ENCODE measurements at places on chromosomes 3 and 15.

DNA sequence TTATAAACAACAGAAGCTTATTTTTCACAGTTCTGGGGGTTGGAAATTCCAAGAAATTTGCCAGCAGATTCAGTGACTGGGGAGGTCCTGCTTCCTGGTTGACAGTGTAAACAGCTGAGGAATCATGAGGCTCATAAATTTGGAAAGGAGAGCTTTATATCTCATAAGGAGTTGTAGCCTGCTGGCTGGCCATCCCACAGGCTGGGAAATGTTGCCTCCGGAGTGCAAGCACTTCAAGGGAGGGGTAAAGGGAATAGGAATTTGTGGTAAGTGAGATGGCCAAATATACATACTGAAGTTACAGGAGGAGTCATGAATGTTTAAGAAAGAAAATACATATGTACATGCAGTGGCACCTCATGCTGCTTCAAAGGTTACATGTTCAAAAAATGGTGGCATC lies 217.2 kb upstream of the CBLB start:
- peaks cover 6% of the 10 kb centered on the region for H3K4me1 ChIP-seq
- H3K27me3 ChIP-seq: no peaks in the 10 kb centered on the region
- no peak overlapping the region for H3K27ac ChIP-seq
- DNase-seq: no peak

DNA sequence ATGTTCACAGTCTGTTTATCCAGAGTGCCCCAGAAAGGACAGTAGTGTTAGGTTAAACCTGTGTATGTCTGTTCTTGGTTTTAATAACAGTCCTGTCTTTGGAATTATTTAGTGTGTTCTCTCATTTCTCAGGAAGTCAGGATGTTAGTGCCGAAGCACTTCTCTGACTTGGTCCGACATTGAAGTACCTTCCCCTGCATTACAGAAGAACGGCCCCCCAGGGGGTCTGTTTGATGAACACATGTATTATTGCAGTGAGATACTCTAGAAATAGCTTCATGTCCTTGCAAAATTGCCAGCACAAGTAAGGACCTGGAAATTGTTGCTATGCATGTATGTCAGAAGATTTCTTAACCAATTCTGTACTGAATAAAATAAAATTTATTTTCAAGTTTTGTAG lies 110.9 kb downstream of the IGF1R start:
- H3K27me3 ChIP-seq: no peaks in the 10 kb centered on the region
- H3K36me3 ChIP-seq: no peaks in the 10 kb centered on the region
- no peak for DNase-seq
- H3K27ac ChIP-seq: no peak overlapping the region

DNA sequence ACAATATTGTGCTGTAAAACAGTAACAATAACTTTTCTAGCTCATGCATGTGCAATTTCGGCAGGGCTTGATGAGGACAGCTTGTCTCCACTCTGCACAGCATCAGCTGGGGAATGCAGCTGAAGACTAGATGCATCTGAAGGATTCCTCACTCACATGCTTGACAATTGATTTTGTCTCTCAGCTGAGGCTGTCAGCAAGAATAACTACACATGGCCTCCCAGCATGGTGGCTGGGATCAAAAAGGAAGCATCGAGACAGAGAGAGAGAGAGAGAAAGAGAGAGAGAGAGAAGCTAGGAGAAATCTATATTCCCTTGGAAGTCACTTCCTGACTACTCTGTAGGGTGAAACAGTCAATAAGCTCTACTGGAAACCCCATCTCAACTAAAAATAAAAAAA lies 487.1 kb downstream of the PLOD2 start:
- H3K27me3 ChIP-seq: no peaks in the 10 kb centered on the region
- no peak for DNase-seq
- H3K4me1 ChIP-seq: peaks cover 22% of the 10 kb centered on the region
- H3K27ac ChIP-seq: peak overlapping the region; percentile 87
- H3K4me3 ChIP-seq: no peak overlapping the region
- no peaks in the 10 kb centered on the region for H3K36me3 ChIP-seq

DNA sequence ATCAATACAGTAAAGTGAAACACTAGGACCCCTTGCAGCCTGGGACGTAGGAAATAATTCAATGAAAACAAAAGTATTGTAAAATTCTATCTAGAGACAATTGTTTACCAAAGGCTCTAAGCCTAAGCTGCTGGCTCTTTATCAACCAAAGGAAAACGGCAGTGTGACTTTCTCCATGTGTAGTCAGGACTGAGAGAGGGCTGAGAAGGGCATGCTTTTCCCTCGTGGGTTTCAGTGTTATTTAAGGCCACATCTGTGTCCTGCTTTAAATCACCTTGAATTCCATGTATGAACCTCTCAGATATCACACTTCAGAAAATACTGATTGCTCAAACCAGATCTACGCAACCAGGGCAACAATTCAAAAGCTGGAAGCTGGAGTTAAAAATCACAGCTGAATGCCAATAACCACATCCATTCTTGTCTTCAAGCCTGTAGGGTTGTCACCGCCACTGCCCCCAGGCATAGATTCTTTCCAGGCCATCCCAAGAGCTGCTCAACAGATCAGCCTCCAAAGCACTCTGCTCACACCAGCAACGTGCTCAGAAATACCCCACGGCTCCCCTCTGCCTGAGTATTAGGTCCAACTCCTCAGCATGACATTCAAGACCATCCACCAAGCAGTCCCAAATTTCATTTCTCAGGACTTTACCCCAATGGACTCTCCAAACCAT lies 124.0 kb downstream of the SRGAP3 start:
- H3K4me3 ChIP-seq: no peak overlapping the region
- H3K27me3 ChIP-seq: no peaks in the 10 kb centered on the region
- H3K4me1 ChIP-seq: peaks cover 46% of the 10 kb centered on the region
- no peak for DNase-seq
- H3K27ac ChIP-seq: no peak overlapping the region
- peaks cover 6% of the 10 kb centered on the region for H3K36me3 ChIP-seq

DNA sequence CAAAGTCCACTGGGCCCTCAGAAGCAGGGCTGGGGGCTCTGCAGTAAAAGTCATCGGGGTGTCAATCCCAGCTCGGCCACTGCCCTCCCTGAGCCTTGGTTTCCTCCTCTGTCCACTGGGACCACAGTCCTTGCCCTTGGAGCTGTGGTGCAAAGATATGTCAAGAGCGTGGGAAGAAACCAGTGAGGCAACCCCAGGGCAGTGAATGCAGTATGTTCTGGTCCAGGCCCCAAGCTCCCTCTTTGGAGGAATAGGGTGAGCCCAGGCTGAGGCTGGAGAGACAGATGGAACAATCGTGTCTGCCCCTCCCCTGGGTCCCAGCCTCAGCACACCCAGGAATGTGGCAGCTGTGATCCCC lies 779 bp downstream of the GRIP2 start:
- peaks cover 41% of the 10 kb centered on the region for H3K4me1 ChIP-seq
- H3K27ac ChIP-seq: no peak overlapping the region
- H3K36me3 ChIP-seq: no peaks in the 10 kb centered on the region
- DNase-seq: no peak
- H3K27me3 ChIP-seq: peaks cover 4% of the 10 kb centered on the region
- H3K4me3 ChIP-seq: no peak overlapping the region

- H3K27me3 ChIP-seq: no peaks in the 10 kb centered on the region
- no peak for DNase-seq
- H3K27ac ChIP-seq: no peak overlapping the region
- H3K4me1 ChIP-seq: no peaks in the 10 kb centered on the region
Measured at GRCh38 chr15:19987389-19988048, 554.1 kb downstream of the GOLGA6L6 start.

GRCh38 chr3:185152410-185153170 lies at the start of gene C3orf70:
TSS of gene C3orf70 (minus strand) at chr3:185153060. CDS start at chr3:185152823, 237 bp downstream.
- H3K4me1 ChIP-seq: peaks cover 20% of the 10 kb centered on the region
- H3K4me3 ChIP-seq: peak within 1 kb of the TSS; percentile 92
- no peaks in the 10 kb centered on the region for H3K36me3 ChIP-seq
- H3K27me3 ChIP-seq: peaks cover 5% of the 10 kb centered on the region
- H3K27ac ChIP-seq: peak within 1 kb of the TSS; percentile 95

DNA sequence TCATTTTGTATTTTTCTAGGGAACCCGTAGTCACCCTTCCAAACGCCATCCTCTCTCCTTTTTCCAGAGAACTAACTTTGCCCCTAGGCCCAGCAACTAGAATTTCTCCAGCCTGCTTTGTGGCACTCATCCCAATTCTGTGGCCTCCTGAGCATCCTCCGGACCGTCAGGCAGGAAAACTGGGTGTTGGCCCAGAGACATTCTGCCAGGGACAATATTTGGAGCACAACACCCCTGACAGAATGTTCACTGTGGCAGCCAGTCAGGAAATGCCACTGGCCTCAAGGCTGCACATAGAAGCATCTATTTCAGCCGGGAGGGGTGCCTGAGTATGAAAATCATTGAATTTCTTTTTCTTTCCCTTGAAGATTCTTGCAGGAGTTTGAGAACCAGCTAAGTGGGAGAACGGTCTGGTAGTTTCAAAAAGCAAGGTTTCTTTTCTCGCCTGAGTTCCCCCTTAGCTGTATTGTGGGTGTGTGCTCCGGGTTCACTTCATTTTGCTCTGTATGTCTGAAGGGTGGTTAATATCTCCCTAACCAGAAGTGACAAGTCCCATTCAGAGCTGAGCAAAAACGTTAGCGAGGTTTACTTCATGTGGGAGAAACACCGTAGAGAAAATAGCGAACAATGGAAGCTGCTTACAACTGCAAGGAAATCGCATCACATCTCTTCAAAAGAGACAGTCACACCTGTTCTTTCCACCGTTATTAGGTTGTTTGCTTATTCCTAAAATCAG lies 108.1 kb upstream of the TPM1 start:
- H3K4me3 ChIP-seq: no peak overlapping the region
- H3K36me3 ChIP-seq: no peaks in the 10 kb centered on the region
- DNase-seq: no peak
- H3K4me1 ChIP-seq: no peaks in the 10 kb centered on the region
- H3K27ac ChIP-seq: no peak overlapping the region

DNA sequence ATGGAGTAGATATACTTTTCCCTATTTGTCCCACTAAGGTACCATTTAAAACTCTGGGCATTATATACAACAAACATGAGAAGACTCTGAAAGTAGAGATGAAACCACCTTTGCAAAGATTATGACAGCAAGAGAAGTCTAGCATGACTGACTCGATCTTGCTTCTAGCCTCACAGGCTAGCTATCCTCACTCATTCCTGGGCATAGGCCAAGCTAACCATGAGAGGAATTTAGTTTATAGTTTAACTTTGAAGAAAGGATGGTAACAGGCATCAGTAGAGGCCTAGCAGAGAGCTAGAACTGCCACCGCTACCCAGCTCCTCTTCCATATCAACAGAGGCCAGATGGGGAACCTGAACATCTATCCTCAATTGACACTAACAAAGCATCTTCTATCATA lies 63.5 kb upstream of the FSIP1 start:
- DNase-seq: no peak
- peaks cover 15% of the 10 kb centered on the region for H3K4me1 ChIP-seq
- H3K4me3 ChIP-seq: no peak overlapping the region
- H3K36me3 ChIP-seq: no peaks in the 10 kb centered on the region
- no peak overlapping the region for H3K27ac ChIP-seq

DNA sequence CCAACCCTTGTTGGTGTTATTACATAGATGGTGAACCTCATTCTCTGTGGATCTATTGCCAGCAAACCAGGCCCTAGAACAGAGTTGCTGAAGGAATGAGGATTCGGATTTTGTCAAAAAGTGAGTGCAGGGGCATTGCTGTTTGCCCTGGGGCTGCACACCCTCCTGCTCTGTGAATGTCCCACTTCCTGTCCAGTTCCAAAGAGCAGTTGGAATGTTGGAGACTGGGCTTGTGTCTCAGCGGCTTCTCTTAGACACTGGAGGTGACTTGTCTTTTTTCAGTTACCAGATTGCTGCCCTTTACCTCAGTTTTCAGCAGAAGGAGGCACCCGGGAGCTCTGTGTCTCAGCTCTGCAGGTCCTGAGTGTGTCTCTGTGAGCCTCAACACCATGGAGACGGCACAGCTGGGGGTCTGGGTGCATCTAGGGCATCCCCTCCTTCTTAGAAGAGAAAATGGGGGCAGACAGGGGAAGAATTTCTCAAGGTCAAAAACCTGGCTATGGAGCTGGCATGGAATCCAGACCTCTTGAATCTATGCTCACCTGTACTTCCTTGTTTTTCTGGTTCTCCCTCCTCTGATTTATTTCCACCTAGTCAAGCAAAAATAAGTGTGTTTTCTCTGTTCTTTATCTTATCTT lies 46.3 kb downstream of the LIMD1 start:
- no peak overlapping the region for H3K27ac ChIP-seq
- peaks cover 49% of the 10 kb centered on the region for H3K4me1 ChIP-seq
- DNase-seq: no peak

DNA sequence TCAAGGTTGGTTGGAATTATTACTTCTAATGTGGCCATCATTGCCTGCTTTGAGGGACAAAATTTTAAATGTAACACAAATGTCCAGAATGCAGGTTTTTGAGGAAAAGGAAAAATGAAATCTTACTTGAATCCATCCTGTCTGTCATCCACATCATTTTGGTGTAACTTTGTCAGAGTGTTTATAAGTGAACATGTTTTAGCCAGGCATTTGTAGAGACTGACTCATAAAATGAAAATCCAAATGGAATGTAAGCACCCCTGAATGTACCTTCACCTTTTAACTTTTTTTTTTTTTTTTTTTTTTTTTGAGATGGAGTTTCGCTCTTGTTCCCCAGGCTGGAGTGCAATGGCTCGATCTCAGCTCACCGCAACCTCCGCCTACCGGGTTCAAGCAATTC lies 141.8 kb upstream of the BNIP2 start:
- no peaks in the 10 kb centered on the region for H3K36me3 ChIP-seq
- DNase-seq: no peak
- no peak overlapping the region for H3K27ac ChIP-seq
- no peaks in the 10 kb centered on the region for H3K4me1 ChIP-seq

- peaks cover 14% of the 10 kb centered on the region for H3K4me1 ChIP-seq
- no peaks in the 10 kb centered on the region for H3K27me3 ChIP-seq
- peaks cover 2% of the 10 kb centered on the region for H3K36me3 ChIP-seq
- H3K27ac ChIP-seq: no peak overlapping the region
Measured at GRCh38 chr3:79297245-79297960, 470.4 kb downstream of the ROBO1 start.

DNA sequence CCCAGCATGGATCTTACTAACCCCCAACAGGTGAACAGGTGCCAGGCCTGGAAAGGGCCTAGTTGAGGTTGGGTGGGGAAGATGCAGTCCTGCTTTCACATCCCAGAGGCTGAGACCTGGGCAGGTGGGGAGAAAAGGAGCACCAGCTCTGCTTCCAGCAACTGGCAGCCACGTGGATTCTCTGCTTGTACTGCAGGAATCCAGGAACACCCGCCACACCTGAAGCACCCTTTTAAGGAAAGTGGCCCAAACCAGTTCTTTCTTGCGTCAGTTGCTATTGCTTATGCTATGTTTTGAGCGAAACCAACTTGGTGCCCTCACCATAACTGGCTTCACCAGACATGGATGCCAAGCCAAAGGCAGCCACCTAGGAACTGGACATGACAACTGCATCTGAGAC lies 28.1 kb upstream of the NEO1 start:
- no peak overlapping the region for H3K27ac ChIP-seq
- H3K4me1 ChIP-seq: peaks cover 52% of the 10 kb centered on the region
- no peak for DNase-seq
- no peaks in the 10 kb centered on the region for H3K27me3 ChIP-seq
- no peaks in the 10 kb centered on the region for H3K36me3 ChIP-seq

Data from neural crest cell (in vitro differentiated cells).